CD4-positive, alpha-beta T cell treated with Interleukin-21 for 1 hour (primary cell): ENCODE measurements at places on chromosomes 11 and 22.

GRCh38 chr11:66542362-66542761 lies 3.5 kb downstream of the ZDHHC24 start:
- no peak for DNase-seq

GRCh38 chr11:103862094-103862801 lies 174.2 kb upstream of the DDI1 start:
- DNase-seq, result no peak

DNA sequence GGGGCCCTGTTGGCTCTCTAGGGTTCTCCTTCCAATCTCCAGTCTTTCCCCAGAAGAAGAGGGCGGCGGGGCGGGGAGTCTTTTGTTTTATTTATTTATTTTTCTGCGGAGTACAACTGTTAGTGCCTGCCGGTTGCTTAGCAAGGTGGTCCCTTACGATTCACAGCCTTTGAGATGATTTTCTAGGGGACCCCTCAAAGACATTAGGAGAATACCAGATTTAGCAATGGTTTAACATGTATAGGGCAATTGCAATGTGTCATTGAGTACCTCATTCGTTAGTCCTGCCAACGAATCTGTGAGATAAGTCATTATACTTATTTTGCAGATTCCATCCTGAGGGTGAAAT lies 307 bp upstream of the MRPL16 start:
- DNase-seq, result no peak

- no peak for DNase-seq
Observed at GRCh38 chr11:92967867-92968266, 1.6 kb upstream of the MTNR1B start.

DNA sequence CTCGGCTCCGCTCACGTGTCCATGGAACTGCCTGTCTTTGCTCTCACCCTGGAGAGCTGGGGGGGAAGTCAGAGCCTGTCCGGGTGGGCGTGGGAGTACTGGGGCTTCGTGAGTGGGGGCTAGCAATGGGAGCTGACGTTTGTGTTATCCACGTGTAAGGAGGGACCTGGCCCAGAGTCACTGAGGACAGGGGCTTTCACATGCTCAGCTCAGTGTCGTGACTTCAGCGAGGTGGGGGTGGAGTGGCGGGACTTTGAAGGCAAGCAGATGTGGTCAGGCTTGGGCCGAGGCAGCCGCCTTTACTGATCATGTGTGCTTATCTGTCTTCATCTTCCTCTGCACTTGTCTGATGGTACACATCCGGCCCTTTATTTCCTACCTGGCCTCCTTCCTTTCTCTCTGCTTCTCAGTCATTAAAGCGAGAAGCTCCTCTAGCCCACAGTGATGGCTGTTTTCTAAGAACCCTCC lies 113.1 kb upstream of the NNMT start:
- DNase-seq, result peak; percentile 79

DNA sequence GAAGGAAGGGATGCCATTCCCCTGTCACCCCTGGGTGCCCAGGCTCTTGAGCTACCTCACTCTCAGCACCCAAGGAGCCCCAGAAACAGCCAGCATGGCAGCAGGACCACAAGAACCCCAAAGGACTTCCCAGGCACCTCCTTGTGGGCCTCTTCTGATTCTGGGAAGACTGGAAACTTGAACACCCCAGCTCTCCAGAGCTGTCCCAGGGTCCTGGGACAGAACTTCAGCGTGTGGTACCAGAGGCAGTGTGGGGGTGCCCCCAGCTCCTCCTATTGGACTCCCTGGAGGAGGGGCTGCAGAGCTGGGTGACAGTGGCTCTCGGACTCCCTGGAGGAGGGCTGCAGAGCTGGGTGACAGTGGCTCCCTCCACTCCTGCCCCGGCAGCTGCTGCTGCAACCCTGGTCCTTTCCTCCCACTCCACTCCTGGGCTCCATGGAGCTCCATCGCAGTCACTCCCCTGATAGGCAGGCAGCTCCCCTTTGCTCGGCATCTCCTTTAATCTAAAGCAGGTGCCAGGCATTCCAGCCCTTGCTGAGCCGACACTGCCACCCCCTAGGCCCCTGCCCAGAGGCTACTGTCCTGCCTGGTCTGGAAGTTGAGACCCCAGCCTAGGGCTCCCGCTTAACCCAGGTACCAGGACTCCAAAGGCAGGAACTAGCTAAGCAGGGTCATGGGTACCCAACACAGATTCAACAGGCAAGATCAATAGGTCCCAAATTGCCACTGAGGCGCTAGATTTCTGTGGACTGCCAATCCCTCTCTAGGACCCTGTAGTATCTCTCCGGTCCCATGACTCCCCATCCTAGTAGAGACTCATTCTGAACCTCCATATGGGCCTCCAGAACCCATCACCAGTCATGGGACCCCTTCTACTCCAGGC lies 2.7 kb downstream of the BCL9L start:
- no peak for DNase-seq
